ENCODE measurements at places on chromosomes 7 and 10.

- DNase-seq, result peak; percentile 49
Measured at GRCh38 chr7:25098096-25099046, 26.7 kb downstream of the CYCS start.

GRCh38 chr10:24242562-24242961, 33.6 kb downstream of the KIAA1217 start:
- no peak for DNase-seq

DNA sequence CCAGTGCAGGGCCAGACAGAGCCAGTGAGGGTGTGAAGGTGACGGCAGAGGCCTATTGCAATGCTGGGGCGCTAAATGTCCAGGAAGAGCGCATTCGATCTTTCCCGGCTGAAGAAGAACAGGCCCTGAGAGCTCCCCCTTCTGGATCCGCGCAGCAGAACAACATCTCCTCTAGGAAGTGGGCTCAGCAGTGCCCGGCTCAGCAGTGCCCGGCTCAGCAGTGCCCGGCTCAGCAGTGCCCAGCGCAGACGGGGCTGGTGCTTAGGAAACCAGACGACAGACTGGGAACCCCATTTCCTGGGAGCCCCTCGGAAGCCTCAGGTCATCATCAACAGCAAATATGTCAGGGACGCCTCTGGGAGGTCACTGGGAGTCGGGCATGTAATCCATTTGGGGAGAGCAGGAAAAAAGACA, 4.7 kb upstream of the NOS3 start:
- DNase-seq, result no peak

GRCh38 chr7:113763226-113763625, 155.6 kb downstream of the PPP1R3A start:
- no peak for DNase-seq

DNA sequence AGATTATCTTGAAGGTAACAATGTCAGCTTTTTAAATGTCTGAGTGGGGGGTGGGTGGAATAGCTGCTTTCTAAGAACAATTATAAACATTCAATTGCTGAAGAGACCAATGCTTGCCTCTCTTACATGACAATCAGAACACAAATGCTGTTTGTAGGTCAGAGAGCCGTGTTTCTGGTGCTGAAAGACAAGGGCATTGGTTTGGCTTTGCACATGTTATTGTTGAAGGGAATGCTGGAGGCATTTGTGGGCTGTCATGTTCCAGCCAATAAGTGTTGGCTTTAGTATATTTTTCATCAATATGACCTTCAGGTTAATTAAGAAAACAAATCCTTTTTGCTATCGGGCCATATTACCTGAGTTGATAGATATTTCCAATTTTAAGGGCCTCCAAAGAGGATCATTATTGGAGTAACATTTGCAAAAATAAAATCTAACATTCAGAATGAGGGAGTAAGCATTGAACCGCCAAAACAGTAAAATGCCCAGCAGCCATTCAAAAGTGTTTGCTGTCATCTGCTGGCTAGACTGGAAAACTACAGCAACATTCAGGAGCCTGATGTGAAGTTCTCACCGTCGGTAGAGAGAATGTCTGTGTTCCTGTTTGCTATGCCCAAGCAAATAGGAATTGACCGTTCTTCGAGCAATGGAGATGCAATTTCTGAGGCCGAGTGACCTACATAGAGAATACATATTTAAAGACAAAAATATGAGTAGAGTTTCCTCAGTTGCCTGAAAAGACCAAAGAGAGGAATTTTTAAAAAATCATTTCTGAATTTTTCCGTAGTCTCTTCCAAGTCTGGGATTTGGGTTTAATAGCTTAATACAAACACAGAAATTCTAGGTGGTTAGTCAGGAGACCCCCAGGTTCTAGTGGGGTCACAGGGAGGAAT, 118.9 kb downstream of the APBB1IP start:
- no peak for DNase-seq

DNA sequence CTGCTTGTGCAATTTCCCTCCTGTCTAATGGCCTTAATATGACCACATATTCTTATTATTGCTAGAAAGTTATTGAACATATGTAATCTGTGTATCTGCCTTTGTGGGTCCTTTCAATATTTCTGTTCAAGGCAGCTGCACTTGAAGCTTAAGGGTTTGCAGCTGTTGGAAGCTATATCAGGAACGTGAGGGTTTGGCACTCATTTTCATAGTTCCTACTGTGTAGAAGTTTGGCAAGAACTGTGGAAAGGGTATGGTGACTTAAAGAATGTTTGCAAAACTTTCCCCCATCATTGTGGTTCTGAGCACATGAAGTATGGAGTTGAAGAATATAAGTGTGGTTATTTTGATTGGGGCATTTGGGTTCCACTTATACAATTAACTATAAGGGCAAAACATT, 144.7 kb upstream of the SEMA3A start:
- no peak for DNase-seq

Measured in pulmonary artery endothelial cell (primary cell).